ENCODE measurements at places on chromosomes 12 and 14. TPM values are rescaled to one million over a fixed set of nuclear protein-coding genes. Genes with fewer than 3 reads are reported as not detected.

DNA sequence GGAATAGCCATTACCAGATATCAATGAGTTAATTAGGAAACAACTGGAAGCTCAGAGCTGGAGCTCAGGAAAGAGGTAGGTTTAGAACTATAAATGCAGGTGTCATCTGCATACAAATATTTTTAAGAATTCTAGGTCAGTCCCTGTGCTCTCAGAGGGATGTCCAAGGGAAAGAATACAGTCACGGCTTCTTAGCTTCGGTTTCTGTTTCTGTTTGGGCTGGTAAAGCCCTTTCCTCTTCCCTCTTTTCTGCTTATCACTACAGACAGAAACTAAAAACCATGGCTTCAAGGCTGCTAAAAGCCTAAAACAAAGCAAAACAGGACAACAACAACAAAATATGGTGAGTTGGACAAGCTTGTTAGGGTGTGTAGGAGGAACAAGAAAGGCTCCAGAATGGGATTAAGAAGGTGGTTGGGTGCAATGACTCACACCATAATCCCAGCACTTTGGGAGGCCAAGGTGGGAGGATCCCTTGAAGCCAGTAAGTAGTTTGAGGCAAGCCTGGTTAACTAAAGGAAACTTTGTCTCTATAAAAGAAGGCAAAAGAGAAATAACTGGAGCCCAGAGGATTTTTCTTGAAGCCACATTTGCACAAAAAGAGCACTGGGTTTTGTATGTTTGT, 113.0 kb downstream of the SEC23A start:
- no peaks in the 10 kb centered on the region for H3K36me3 ChIP-seq
- no peak for DNase-seq
- H3K4me1 ChIP-seq, result peaks cover 27% of the 10 kb centered on the region
- no peak overlapping the region for H3K27ac ChIP-seq
- no peak overlapping the region for H3K4me3 ChIP-seq
- H3K27me3 ChIP-seq, result no peaks in the 10 kb centered on the region

Gene GALNT9
- 1.7 TPM for total RNA-seq

DNA sequence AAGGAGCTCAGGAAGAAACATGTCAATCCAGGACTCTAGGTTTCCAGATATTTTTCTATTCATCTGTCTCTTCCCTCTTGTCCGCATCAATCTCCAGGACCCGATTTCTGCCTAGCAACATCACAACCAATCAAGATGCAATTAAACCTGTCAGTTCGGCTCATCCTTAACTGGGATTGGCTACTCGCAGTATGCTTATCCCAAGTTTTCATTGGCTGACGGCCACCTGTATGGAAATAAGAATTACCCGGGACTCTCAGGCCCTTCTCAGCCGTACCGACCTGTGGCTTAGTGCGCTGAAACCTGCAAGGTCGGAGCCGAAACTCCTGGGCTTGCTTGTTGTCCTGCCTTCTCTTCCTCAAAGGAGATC, 20.4 kb upstream of the ATP5MC2 start:
- DNase-seq, result no peak
- no peak overlapping the region for H3K27ac ChIP-seq
- H3K27me3 ChIP-seq, result peaks cover 83% of the 10 kb centered on the region
- H3K36me3 ChIP-seq, result no peaks in the 10 kb centered on the region

GRCh38 chr14:53048631-53049030, 97.8 kb upstream of the FERMT2 start:
- no peak for DNase-seq
- H3K36me3 ChIP-seq, result peaks cover 41% of the 10 kb centered on the region
- H3K27me3 ChIP-seq, result no peaks in the 10 kb centered on the region
- no peaks in the 10 kb centered on the region for H3K4me1 ChIP-seq
- no peak overlapping the region for H3K4me3 ChIP-seq

Gene PDE6H
- total RNA-seq, result not detected

GRCh38 chr12:75842090-75842489, 189.5 kb downstream of the PHLDA1 start:
- no peak for DNase-seq
- H3K36me3 ChIP-seq, result no peaks in the 10 kb centered on the region
- H3K27me3 ChIP-seq, result no peaks in the 10 kb centered on the region
- no peak overlapping the region for H3K4me3 ChIP-seq
- no peaks in the 10 kb centered on the region for H3K4me1 ChIP-seq
- no peak overlapping the region for H3K27ac ChIP-seq

DNA sequence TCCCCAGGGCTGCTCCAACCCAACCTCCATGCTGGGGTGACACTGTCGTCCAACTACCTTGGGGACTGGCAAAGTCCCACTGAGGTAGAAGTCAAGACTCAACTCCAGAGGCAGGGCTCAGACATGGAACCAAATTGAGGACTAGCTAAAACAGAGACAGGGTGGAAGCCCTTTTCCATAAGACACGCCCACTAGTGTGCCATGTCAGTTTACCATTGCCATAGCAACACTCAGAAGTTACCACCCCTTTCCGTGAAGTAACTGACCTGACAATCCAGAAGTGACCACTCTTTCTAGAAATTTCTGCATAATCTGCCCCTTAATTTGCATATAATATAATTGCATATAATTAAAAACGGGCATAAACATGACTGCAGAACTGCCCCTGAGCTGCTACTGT, 409.6 kb downstream of the MED13L start:
- H3K36me3 ChIP-seq, result no peaks in the 10 kb centered on the region
- H3K27me3 ChIP-seq, result no peaks in the 10 kb centered on the region
- no peaks in the 10 kb centered on the region for H3K4me1 ChIP-seq

GRCh38 chr12:26360062-26360461, 164.7 kb downstream of the SSPN start:
- no peak overlapping the region for H3K4me3 ChIP-seq
- no peak overlapping the region for H3K27ac ChIP-seq
- DNase-seq, result no peak
- H3K36me3 ChIP-seq, result no peaks in the 10 kb centered on the region

DNA sequence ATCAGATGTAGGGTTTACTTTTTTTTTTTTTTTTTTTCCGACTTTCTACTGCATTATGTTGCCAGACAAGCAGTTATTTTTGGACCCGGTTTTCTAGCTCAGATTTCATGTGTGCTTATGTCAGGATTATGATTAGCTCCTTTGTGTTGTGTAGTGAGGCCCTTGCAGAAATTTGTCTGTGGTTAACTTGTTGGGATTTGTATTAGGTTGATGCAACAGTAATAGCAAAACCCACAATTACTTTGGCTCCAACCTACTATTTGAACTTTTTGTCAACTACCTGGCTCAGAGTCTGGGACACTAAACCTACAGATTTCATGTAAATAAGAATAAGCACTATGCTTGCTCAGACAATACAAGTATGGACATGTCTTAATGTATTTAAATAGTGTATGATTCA, 44.1 kb upstream of the KCNJ8 start:
- no peak overlapping the region for H3K27ac ChIP-seq
- no peaks in the 10 kb centered on the region for H3K36me3 ChIP-seq
- H3K27me3 ChIP-seq, result no peaks in the 10 kb centered on the region
- DNase-seq, result no peak
- no peak overlapping the region for H3K4me3 ChIP-seq
- no peaks in the 10 kb centered on the region for H3K4me1 ChIP-seq

Gene OR4Q3
- not detected for total RNA-seq

DNA sequence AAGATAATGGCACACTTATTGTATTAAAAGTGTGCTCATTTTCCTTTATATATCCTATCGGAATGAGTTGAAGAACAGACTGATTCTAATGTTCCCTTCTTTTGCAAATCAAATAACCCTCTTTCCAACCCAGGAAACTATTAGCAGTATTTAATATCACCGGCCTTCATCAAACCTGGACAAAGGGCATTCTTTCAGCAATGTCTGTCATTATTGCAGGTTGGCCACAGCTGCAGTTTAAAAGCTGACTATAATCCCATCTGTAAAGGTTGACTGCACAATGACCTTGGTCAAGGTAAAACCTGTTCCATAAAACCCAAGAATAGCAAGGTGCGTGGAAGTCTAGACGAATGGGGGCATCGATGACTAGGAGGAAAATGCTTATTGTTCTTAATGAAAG, 472.3 kb upstream of the SOX5 start:
- H3K27me3 ChIP-seq, result no peaks in the 10 kb centered on the region
- no peak for DNase-seq
- no peak overlapping the region for H3K27ac ChIP-seq
- no peaks in the 10 kb centered on the region for H3K4me1 ChIP-seq

DNA sequence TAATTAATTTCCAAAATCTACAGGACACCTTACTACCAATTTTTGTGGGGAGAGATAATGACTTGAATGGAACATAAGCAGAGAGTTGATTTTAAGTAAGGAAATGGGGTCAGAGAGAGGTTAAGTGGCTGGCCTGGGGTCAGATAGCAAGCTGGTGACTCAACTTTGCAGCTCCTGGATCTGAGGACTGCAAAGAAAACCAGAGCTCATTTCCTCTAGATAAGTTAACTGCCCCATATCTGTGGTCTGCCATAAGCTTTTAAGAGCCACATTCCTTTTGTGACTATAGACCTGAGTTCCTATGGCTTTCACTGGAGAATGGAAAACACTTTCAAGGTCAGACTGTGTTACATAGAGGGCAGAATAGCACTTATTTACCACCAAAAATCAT, 201.2 kb upstream of the PRICKLE1 start:
- H3K27me3 ChIP-seq, result no peaks in the 10 kb centered on the region
- no peak for DNase-seq
- no peaks in the 10 kb centered on the region for H3K36me3 ChIP-seq
- H3K27ac ChIP-seq, result no peak overlapping the region
- H3K4me1 ChIP-seq, result peaks cover 7% of the 10 kb centered on the region
- H3K4me3 ChIP-seq, result no peak overlapping the region

Gene OR11H7
- total RNA-seq, result not detected

GRCh38 chr12:15852383-15852782, 29.8 kb upstream of the STRAP start:
- no peak overlapping the region for H3K27ac ChIP-seq
- no peaks in the 10 kb centered on the region for H3K36me3 ChIP-seq
- no peak for DNase-seq
- H3K27me3 ChIP-seq, result no peaks in the 10 kb centered on the region

GRCh38 chr12:23238190-23238589, 613.2 kb downstream of the ETNK1 start:
- H3K4me3 ChIP-seq, result no peak overlapping the region
- no peaks in the 10 kb centered on the region for H3K36me3 ChIP-seq
- H3K4me1 ChIP-seq, result no peaks in the 10 kb centered on the region
- H3K27ac ChIP-seq, result no peak overlapping the region
- H3K27me3 ChIP-seq, result no peaks in the 10 kb centered on the region
- no peak for DNase-seq

GRCh38 chr12:91852634-91853033, 293.0 kb downstream of the BTG1 start:
- no peak overlapping the region for H3K4me3 ChIP-seq
- no peak for DNase-seq
- no peaks in the 10 kb centered on the region for H3K36me3 ChIP-seq
- H3K27ac ChIP-seq, result no peak overlapping the region
- no peaks in the 10 kb centered on the region for H3K4me1 ChIP-seq
- H3K27me3 ChIP-seq, result no peaks in the 10 kb centered on the region

GRCh38 chr14:55624913-55625312, 44.9 kb downstream of the KTN1 start:
- DNase-seq, result no peak
- peaks cover 47% of the 10 kb centered on the region for H3K36me3 ChIP-seq
- H3K4me1 ChIP-seq, result no peaks in the 10 kb centered on the region
- no peak overlapping the region for H3K4me3 ChIP-seq
- no peaks in the 10 kb centered on the region for H3K27me3 ChIP-seq

Gene LTA4H
- total RNA-seq, result 183 TPM

Gene SDSL
- total RNA-seq, result 4.0 TPM

GRCh38 chr12:14951851-14952250, 9.6 kb downstream of the ARHGDIB start:
- peak overlapping the region; percentile 21 for H3K4me3 ChIP-seq
- peaks cover 84% of the 10 kb centered on the region for H3K4me1 ChIP-seq
- peak overlapping the region; percentile 87 for H3K27ac ChIP-seq

Gene AMDHD1
- total RNA-seq, result 8.7 TPM
